Hindlimb muscle (tissue), 1 donor: ENCODE measurements at places on chromosomes 11 and 22. TPM values are rescaled to one million over a fixed set of nuclear protein-coding genes. Genes with fewer than 3 reads are reported as not detected.

DNA sequence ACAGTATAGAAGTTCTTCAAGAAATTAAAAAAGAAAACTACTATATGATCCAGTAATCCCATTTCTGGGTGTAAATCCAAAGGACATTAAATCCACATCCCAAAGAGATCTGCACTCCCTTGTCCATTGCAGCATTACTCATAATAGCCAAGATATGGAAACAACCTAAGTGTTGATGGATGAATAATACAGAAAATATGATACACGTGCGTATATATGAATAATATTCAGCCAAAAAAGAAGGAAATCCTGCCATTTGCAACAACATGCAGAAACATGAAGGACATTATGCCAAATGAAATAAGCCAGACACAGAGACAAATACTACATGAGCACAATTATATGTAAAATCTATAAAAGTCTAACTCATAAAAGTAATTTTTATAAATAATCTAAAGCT lies 306.3 kb upstream of the ANO3 start:
- DNase-seq = peak; percentile 6

DNA sequence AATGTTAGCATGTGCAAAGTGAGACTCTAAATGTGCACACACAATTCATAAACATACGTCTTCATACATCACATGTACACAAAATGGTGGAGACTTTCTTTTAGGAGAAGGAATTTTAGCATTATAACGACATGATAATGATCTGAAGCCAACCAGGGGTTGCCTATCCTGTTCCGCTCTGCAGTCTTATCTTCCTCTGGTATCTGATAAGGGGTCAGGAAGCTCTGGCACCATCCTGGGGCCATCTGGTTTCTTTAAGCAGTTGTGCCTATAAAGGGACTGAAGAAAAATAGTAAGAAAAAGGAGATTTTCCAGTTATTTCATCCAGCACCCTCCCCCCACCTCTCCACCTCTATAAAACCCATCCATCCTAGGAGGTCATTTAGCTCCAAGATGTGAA lies 5.8 kb upstream of the NUP50 start:
- no peak for DNase-seq

The P2RX6 gene
- polyA plus RNA-seq = 28.1 TPM

The CCDC89 gene
- 1.9 TPM for polyA plus RNA-seq

- DNase-seq = no peak
Observed at GRCh38 chr11:96218901-96219300, 124.1 kb downstream of the MAML2 start.

DNA sequence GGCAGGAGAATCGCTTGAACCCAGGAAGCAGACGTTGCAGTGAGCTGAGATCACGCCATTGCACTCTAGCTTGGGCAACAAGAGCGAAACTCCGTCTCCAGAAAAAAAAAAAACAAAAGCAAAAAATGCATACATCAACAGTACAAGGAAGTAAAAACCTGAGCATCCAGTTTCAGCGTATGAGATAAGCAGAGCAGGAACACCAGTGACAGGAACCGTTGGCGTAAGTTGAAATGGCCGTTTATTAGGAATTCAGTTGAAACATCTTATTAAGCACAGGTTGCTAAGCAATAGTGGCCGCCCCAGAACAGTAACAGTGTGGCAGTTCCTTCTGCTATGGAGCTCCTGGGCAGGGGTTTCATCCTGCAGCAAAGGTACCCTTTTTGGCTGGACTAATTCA lies 4.0 kb upstream of the L3MBTL2 start:
- DNase-seq = no peak

The HBG2 gene
- 1,834 TPM for polyA plus RNA-seq

DNA sequence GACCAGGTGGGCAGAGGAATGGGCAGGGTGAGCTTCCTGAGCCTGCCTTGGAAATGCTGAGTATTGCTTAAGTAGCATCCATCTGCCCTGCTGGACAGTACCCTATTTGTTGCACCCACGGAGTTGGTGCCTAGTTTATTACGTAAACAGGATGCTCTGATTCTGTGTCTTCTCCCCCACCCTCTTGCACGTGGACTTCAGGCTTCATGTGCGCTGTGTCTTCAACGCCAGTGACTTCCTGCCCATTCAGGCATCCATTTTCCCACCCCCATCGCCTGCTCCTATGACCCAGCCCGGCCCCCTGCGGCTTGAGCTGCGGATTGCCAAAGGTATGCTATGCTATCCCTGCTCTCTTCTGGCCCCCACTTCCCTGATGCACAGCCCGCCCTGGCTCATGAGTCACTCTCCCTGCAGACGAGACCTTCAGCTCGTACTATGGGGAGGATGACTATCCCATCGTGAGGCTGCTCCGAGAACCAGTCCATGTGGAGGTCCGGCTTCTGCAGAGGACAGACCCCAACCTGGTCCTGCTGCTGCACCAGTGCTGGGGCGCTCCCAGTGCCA lies 5.7 kb downstream of the ZP1 start:
- no peak for DNase-seq

The SDHD gene
- 91.6 TPM for polyA plus RNA-seq
